ENCODE measurements at places on chromosomes 2 and 18.

DNA sequence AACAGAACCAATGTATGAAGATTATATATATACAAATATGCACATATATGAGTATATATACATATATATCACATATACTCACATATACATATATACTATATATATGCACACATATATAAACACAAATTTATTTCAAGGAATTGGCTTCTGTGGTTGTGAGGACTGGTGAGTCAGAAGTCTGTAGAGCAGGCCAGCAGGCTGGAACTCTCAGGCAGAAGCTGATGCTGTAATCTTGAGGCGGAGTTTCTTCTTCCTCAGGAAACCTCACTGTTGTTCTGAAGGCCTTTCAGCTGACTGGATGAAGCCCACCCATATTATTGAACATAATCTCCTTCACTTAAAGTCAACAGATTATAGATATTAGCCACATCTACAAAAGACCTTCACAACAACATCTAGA is 143.9 kb upstream of the CREB1 start:
- DNase-seq = no peak

GRCh38 chr2:16663121-16663905 is 2.3 kb downstream of the CYRIA start:
- no peak for DNase-seq

- no peak for DNase-seq
Measured at GRCh38 chr2:31739161-31739560, 158.4 kb upstream of the SRD5A2 start.

DNA sequence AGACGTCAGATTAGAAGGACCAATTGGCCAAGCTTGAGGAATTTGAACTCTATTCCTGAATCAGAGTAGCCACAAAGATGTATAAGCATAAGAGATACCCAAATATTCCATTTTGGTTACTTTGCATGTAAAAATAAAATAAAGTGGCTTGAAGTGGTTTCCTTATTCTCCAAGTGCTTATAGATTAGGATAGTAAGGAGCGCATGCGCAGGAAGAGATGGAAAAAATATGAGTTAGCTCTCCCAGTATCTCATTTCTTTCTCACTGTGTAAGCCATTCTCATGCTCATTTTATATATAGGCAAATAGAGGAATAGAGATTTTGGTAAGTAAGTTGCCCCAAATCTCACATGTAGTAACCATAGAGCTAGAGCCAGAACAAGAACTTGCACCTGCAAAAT is 241.3 kb downstream of the SETBP1 start:
- no peak for DNase-seq

GRCh38 chr2:215071676-215072075 is 66.8 kb downstream of the ABCA12 start:
- no peak for DNase-seq

GRCh38 chr18:75065251-75066000 is 143.5 kb downstream of the PTGR3 start:
- no peak for DNase-seq

- peak; percentile 23 for DNase-seq
Measured at GRCh38 chr18:57881818-57882413, 78.8 kb upstream of the ATP8B1 start.

DNA sequence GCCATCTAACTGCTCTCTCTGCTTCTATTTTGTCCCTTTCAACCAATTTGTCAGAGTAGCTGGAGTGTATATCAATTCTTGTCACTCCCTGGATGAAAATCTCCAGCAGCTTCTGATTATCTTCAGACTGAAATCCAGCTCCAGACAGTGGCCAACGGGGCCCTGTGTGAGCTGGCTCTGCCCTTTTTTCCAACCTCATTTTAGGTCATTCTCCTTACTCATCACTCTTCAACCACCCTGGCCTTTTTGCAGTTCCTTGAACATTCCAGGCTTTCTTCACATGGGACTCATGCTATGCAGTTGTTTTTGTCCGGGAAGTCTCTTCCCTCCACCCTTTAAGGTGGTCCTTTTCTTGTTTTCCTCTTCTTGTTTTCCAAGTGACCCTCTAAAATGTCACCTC is 15.4 kb upstream of the FAP start:
- DNase-seq = no peak

DNA sequence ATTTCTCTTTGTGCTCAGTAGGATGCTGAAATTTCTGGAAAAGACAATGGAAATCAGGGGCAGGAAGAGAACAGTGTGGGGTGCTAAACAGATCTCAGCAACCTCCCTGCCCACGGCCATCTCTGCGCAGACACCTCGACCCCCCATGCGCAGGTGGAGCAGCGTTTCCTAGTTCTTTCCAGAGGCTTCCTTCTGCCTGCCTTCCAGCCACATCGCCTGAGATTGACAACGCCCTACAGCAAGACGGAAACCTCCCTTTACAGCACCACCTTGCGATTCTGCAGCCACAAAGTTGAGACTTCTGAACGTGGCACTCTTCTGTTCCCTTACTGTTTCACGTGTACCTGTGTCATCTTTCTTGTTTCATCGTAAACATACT is 31.4 kb upstream of the CASP8 start:
- no peak for DNase-seq

- DNase-seq = no peak
Measured at GRCh38 chr2:227127201-227127600, 36.8 kb downstream of the COL4A4 start.

DNA sequence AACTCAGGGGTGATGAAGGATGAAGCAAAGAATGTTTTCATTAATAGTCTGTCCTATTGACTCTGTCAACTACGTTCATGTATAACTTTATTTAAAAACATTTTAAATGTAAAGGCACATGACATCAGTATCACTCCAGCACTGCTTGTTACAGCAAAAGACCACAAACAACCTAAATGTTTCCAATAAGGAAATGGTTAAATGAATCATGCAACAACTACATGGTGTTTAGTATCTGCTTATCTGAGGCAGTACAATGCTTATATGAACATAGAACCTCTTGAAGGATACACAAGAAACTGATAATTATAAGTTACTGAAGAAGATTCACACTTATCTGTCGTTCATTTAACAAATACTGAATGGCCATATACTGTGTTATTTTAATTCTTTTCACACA is 8.4 kb downstream of the BARD1 start:
- DNase-seq = no peak

GRCh38 chr2:166805753-166806152 is 82.5 kb upstream of the XIRP2 start:
- no peak for DNase-seq

DNA sequence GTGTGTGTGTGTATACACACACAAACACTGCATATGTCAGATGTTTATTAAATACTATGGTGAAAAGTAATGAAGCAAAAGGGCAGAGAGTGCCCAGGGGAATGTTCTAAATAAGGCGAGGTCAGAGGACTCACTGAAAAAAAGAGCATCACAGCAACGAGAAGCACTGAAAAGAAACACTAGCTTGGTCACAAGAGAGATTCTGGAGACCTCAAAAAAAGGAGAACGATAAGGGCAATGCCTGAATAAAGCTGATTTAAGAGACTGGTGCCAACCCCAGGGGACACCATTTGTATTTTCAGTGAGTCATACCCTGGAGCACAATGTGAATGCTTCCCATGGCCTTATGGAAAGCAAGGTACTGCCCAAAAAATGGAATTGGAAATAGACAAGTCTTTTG is 14.5 kb downstream of the SLC40A1 start:
- no peak for DNase-seq

- no peak for DNase-seq
Measured at GRCh38 chr2:17643031-17643615, 102.6 kb downstream of the VSNL1 start.

GRCh38 chr2:88137833-88138232 is 10.0 kb upstream of the FABP1 start:
- DNase-seq = no peak

DNA sequence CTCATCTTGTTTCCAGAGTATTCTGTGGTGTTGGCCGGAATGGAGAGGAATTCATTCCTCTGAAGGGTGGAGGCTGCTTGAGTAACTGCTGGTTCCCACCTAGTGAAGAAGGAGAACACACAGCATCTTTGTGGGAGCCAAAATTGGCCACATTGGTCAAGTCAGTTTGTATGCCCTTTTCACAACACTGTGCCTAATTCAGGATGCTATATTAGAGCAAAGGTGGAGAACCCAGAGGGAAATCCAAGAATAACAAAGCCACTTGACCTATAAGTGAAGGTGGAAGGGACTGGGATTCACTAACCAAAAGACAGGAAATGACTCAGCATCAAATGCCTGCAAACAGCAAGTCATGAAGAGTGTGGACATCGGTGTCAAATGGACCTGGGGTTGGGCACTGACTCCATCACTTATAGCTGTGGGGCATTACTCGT is 27.3 kb upstream of the MLPH start:
- DNase-seq = no peak

DNA sequence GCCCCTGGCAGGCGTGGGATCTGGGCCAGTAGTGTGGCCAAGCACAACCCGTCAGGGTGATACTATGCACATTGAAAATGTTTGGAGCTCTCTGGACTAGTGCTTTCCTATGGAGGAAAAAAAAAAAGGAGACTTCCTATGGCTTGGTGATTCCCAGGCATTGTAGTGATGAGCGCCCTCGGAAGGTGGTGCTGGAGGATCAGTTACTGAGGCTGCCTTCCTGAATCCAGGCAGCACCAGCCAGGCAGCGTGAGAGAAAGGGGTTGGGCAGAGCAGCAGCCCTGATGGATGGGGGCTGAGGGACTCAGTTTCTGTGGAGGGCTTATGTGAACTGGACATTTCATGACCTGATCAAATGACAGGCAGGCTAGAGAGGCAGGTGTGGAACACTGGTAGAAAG is 70.9 kb downstream of the CHRNA1 start:
- no peak for DNase-seq

- DNase-seq = no peak
Measured at GRCh38 chr2:219443016-219443696, 8.5 kb downstream of the SPEG start.

Data from NCI-H1048 (cell line).